ENCODE measurements at places on chromosomes 7 and 10.

- DNase-seq, result peak; percentile 89
Observed at GRCh38 chr10:85851325-85851724, 515.3 kb downstream of the GRID1 start.

DNA sequence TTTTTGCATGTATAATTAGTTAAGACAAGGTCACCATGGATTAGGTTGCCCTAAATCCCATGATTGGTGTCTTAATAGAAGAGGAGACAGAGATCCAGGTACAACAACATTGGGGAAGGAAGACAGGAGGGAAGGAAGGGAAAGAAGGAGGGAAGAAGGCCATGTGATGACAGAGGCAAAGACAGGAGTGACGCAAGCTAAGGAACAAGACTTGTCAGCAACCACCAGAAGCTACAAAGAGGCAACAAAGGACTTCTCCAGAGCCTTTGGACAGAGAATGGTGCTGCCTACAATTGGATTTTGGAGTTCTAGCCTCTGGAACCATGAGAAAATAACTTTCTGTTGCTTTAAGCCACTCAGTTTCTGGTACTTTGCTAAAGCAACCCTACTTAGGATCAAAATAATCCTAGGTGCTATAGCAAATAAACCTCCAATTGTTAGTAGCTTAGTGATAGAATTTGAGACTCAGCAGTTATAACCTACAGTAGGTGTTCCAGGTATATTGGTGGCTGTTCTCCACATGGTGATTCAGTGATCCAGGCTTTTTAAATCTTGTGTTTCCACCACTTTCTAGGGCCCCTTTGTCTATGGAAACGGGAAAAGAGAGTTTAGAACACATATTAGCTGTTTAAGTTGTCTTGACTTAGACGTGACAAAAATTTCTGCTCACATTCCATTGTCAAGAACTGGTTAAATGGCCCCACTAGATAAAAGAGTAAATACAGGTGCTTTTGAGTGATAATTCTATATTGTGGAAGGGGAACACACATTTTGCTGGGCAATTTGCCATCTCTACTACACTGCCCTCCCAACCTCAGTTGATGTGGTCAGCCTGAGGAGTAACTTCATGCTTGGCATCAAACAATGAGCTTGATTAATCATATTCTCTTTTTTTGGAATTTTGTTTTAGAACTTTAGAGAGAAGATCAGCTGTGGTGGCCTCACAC lies 70.5 kb upstream of the SP4 start:
- DNase-seq, result no peak

- DNase-seq, result no peak
Observed at GRCh38 chr10:130254662-130255061, 118.5 kb downstream of the GLRX3 start.

DNA sequence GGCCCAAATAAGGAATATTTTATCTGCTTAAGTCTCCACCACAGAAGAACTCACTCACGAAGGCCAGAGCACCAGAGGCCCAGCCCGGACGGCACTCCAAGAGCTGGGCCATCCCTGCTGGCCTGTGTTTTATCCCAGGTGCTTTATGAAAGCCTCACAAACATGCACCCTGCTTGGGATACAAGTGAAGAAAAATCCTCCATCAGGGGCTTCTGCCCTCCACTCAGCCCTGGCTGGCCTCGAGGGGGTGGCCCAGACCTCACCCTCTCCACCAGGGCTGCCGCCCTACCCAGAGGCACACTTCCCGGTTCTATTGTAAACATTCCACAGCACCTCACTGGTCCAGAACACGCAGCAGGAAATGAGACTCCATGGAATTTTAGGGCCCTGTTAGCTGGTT lies 19.8 kb upstream of the DNAAF5 start:
- DNase-seq, result no peak

GRCh38 chr10:77060913-77061312 lies 576.7 kb downstream of the KCNMA1 start:
- no peak for DNase-seq

- DNase-seq, result no peak
Observed at GRCh38 chr7:94351703-94352102, 43.0 kb upstream of the COL1A2 start.

- DNase-seq, result peak; percentile 40
Observed at GRCh38 chr10:24462889-24463552, 254.1 kb downstream of the KIAA1217 start.

GRCh38 chr7:142158736-142159496 lies 47.4 kb downstream of the MGAM2 start:
- DNase-seq, result no peak

DNA sequence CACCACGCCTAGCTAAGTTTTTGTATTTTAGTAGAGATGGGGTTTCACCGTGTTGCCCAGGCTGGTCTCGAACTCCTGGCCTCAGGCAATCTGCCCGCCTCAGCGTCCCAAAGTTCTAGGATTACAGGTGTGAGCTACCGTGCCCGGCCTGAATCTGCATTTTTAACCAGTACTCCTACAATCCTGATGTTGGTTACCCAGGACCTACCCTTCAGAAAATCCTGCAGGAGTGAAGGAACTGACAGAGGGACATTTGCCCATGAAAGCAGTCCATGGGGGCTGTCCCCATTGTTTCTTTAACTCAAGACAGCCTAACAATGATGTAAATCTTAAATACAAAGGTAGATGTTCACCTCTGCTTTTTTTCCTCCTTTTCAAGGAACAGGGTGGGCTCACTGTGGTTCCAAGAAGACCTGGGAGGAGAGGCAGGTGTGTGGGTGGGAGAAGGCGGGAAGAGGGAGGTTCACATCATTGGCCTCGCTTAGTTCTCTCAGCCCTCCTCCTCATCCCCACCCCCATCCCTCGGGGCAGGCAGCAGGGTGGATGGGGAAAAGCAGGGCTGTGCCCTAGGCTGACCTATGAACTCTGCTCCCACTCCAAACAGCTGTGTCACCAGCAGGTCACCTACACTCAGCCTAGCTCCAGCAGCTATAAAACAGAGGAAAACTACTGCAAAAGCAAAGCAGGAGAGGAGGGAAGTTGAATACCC lies 13.5 kb downstream of the LRRC20 start:
- DNase-seq, result no peak

DNA sequence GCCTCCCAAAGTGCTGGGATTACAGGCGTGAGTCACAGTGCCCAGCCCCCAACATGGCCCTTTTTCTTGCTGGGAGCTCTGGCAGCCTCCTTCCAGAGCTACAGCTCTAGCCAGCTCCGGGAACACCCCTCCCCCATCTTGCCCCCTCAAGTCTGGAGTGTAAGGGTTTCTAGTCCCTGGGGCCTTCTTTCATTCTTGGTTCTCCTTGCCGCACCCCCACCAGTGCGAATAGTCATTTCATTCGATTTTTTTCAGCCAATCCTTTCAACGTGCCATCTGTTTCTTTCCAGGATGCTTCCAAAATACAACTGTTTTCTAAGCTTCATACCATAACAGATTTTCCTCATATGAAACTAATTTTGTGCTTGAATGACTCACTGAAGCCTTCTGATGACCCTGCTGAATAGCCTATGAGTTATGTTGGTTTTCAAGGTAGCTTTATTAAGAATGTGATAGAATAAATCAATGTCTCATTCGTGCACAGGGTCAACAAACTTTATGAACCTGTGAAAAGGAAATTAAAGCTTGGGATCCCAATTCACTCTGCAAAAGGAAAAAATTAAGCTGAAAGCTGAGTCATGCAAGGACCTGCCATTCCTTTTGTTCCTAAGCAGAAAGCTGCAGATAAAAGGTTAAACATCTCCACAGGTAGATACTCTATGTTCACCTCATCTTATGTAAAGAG lies 38.6 kb downstream of the CDC14C start:
- DNase-seq, result peak; percentile 33

GRCh38 chr7:157760004-157760730 lies 423.4 kb downstream of the DNAJB6 start:
- no peak for DNase-seq

GRCh38 chr7:50858528-50859245 lies 76.0 kb upstream of the GRB10 start:
- DNase-seq, result no peak

DNA sequence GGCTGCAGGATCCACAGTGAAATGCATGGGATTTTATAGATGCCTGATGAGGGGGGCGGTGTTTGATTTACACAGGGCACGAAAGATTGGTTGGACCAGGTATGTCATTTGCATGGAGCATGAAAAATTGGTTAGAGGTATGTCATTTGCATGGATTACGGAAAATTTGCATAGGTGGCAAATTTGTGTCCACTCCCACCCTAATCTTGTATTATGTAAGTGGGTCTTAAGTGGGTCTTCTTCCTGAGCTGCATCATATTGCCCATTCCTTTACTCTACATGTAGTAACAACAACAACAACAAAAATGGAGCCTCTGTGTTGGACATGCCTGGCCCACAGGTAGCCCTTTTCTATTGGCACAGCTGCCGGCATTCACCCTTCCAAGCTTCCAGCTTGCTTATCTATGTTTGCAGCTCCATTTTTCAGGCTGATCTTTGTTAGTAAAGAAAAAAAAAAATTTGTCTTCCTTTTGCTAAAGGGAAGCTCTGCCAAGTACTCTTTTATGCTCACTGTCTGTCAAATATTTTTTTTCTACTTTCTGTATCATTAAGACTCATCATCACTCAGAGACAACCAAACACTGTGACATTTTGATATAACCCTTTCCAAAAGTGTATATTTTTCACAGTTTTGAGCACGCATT lies 10.3 kb upstream of the ZNF273 start:
- DNase-seq, result no peak

- peak; percentile 7 for DNase-seq
Observed at GRCh38 chr10:101319241-101319915, 34.6 kb upstream of the BTRC start.

- no peak for DNase-seq
Observed at GRCh38 chr7:158325530-158326381, 261.9 kb downstream of the PTPRN2 start.

- DNase-seq, result no peak
Observed at GRCh38 chr10:99850021-99850766, 67.8 kb downstream of the ABCC2 start.
